PC-9 (cell line): ENCODE measurements at places on chromosomes 2 and 18. TPM values are rescaled to one million over a fixed set of nuclear protein-coding genes. Genes with fewer than 3 reads are reported as not detected.

NAT8 gene
- not detected in 2 replicates for total RNA-seq

UBR3 gene
- 10.9 and 21.9 TPM in 2 replicates for total RNA-seq

LRP2 gene
- total RNA-seq: not detected in 2 replicates

FEV gene
- total RNA-seq: not detected in 2 replicates

TLX2 gene
- total RNA-seq: 3.1 and 3.8 TPM in 2 replicates

CHRND gene
- not detected in 2 replicates for total RNA-seq

ANKRD62 gene
- 0.20 TPM in 1 of 2 replicates, not detected in the other for total RNA-seq

- peaks cover 24% of the 10 kb centered on the region for H3K4me1 ChIP-seq
- no peaks in the 10 kb centered on the region for H3K27me3 ChIP-seq
- H3K36me3 ChIP-seq: no peaks in the 10 kb centered on the region
Observed at GRCh38 chr2:168252976-168253375, 5.6 kb upstream of the STK39 start.

DNA sequence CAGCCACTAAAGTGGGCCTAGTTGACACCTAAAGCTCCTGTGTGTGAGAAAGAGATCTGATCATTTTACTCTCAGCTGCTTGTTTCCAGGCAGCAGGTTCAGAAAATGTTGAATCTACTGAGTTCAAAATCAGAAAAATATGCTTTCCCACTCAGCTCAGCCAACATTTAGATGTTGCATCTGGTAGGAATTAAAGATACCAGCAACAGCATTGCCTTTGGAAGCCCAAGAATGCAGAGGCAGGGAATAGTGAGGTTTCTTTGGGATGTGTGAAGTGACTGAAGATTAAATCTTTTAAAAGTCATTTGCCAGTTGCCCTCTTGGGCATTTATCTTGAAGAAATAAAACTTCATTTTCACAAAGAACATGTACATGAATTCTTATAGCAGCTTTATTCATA lies 33.9 kb upstream of the DOCK10 start:
- no peak overlapping the region for H3K4me3 ChIP-seq
- H3K27ac ChIP-seq: no peak overlapping the region
- no peak for DNase-seq
- H3K36me3 ChIP-seq: no peaks in the 10 kb centered on the region
- H3K4me1 ChIP-seq: no peaks in the 10 kb centered on the region

DNA sequence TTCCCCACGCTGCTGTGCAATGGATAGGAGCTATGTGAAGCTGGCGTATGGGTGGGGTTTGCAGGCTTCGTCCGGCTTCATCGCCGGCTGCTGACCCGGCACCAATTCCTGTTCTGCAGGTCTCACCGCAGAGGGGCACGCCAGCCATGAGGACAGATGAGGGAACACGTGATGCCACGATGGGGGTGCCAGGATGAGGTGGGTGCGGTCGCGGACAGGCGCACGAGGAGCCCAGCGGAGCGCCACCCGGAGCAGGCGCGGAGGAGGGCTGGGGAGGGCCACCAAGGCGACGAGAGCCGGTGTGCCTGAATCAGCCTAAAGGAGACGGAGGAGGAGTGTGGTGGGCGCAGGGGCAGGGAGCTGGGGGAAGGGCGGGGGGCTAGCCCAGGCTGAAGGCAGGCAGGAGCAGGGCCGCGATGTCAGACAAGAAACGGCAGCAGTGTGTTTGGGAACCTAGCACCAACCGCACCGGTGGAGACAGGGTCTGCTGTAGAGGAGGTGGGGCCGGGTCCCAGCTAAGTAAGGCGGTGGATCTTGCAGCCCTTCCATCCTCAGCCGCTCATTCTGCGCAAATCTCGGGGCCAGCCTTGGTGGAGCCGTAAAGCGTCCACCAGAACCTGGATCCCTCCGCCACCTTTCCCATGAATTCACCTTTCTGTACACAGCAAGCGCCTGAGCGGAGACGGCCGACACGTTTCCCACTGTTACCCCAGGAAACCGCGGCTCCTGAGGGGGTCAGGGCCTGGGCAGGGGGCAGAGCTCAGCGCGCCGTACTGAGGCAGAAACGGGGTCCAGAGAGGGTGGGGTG lies 17.0 kb upstream of the CD8A start:
- H3K27me3 ChIP-seq: no peaks in the 10 kb centered on the region
- H3K36me3 ChIP-seq: no peaks in the 10 kb centered on the region
- no peak overlapping the region for H3K27ac ChIP-seq
- peak overlapping the region; percentile 71 for H3K4me3 ChIP-seq

DNA sequence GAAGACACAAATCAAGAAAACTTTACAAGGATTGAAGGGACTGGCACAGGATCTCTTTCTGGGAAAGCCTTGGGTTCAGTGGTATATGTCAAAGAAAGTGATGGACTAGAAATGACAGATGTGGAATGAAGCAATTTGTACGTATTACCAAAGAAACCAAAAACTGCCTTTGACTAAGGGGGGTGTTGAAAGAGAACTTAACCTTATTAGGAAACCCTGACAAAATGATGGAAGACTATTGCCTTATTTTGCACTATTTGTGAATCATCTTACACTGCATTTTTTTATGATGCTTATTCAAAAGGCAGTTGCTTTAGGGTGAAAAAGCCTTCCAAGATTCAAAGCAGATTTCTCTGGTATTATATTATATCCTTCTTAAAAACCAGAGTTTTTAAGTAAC lies 4.0 kb downstream of the TSGA10 start:
- H3K27ac ChIP-seq: no peak overlapping the region
- H3K4me1 ChIP-seq: peaks cover 10% of the 10 kb centered on the region; the same call in 1 of the 2 replicates
- H3K27me3 ChIP-seq: no peaks in the 10 kb centered on the region
- H3K4me3 ChIP-seq: no peak overlapping the region
- DNase-seq: no peak
- no peaks in the 10 kb centered on the region for H3K36me3 ChIP-seq

GRCh38 chr2:134576478-134576877 lies 142.3 kb downstream of the TMEM163 start:
- no peaks in the 10 kb centered on the region for H3K4me1 ChIP-seq
- no peaks in the 10 kb centered on the region for H3K27me3 ChIP-seq
- no peak overlapping the region for H3K4me3 ChIP-seq
- no peak for DNase-seq
- no peak overlapping the region for H3K27ac ChIP-seq

- DNase-seq: no peak
- H3K36me3 ChIP-seq: no peaks in the 10 kb centered on the region
- peaks cover 6% of the 10 kb centered on the region for H3K4me1 ChIP-seq
- H3K27ac ChIP-seq: no peak overlapping the region
- H3K4me3 ChIP-seq: no peak overlapping the region
- H3K27me3 ChIP-seq: no peaks in the 10 kb centered on the region
Observed at GRCh38 chr2:40102447-40102846, 323.4 kb upstream of the THUMPD2 start.

GRCh38 chr18:5746844-5747243 lies 148.5 kb downstream of the TMEM200C start:
- H3K27ac ChIP-seq: no peak overlapping the region
- no peaks in the 10 kb centered on the region for H3K4me1 ChIP-seq
- DNase-seq: no peak
- no peaks in the 10 kb centered on the region for H3K27me3 ChIP-seq

DNA sequence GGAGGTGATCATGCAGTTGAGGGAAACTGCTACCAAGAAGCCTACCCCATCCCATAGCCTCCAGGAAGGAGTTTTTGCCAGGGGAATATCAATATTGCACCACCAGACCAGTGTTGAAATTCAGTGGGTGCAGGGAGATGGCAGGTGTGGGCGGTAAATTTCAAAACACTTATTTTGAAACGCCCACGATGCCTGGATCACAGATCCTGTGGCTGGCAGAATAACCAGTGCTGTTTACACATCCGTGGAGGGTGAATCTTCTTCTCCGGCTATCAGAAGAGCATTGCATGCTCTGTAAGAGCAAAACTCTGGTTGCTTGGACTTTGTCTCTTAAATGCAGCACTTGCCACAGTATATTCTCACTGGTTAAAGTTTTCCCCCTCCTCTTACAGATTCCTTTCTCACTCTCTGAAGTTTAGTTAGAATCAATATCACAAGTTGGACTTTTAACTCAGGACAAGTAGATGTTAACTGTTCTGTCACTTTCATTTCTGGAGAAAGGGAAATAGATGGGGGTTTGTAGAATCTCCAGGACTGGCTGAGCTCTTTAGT lies 70.5 kb upstream of the ZCCHC2 start:
- peak overlapping the region; percentile 92 for H3K27ac ChIP-seq
- H3K4me1 ChIP-seq: peaks cover 42% of the 10 kb centered on the region
- no peaks in the 10 kb centered on the region for H3K27me3 ChIP-seq
- DNase-seq: no peak
- no peak overlapping the region for H3K4me3 ChIP-seq

- H3K27me3 ChIP-seq: no peaks in the 10 kb centered on the region
- H3K36me3 ChIP-seq: peaks cover 30% of the 10 kb centered on the region; the same call in 1 of the 2 replicates
- no peak for DNase-seq
- no peaks in the 10 kb centered on the region for H3K4me1 ChIP-seq
- H3K27ac ChIP-seq: no peak overlapping the region
- no peak overlapping the region for H3K4me3 ChIP-seq
Observed at GRCh38 chr2:108492364-108492763, 41.9 kb upstream of the LIMS1 start.

DNA sequence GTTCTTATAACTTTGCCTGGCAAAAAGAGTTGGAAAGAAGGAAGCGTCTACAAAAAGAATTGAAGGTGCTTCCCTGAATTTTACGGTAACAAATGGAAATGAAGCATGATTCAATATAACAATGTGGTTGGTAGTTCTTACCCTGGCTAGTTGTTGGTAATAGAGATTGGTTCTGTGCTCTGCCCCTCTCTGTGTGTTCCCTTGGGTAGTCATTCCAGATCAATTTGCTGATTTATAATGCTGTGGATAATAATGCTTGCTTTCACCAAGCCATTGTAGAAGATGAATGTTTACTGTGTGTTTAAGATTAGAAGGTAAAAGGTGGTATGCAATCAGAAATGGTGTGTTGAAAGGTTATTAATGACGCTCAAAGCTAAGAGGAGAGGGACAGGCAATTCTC lies 577.8 kb upstream of the NXPH2 start:
- H3K4me3 ChIP-seq: no peak overlapping the region
- no peaks in the 10 kb centered on the region for H3K36me3 ChIP-seq
- DNase-seq: no peak
- no peaks in the 10 kb centered on the region for H3K27me3 ChIP-seq
- H3K4me1 ChIP-seq: no peaks in the 10 kb centered on the region

- peaks cover 15% of the 10 kb centered on the region for H3K4me1 ChIP-seq
- H3K27me3 ChIP-seq: no peaks in the 10 kb centered on the region
- no peak overlapping the region for H3K27ac ChIP-seq
- DNase-seq: no peak
Observed at GRCh38 chr2:69180974-69181373, 168.0 kb downstream of the ANTXR1 start.

DNA sequence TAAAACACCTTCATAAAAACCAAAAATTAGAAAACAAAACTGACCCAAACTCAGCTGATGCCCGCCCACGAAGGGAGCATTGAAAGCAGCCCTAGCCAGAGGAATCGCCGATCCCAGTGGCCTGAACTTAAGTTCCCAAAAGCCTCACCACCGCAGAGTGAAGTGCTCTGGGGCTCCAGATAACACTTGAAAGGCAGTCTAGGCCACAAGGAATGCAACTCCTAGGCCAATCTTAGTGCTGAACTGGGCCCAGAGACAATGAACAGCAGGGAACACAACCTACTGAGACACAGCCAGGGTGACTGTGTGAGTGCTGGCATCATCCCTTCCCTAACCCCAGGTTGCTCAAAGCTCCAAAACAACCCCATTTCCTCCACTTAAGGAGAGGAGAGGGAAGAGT lies 59.6 kb upstream of the CHN1 start:
- H3K4me3 ChIP-seq: no peak overlapping the region
- H3K27me3 ChIP-seq: no peaks in the 10 kb centered on the region
- no peak overlapping the region for H3K27ac ChIP-seq
- H3K36me3 ChIP-seq: no peaks in the 10 kb centered on the region
- no peaks in the 10 kb centered on the region for H3K4me1 ChIP-seq

DNA sequence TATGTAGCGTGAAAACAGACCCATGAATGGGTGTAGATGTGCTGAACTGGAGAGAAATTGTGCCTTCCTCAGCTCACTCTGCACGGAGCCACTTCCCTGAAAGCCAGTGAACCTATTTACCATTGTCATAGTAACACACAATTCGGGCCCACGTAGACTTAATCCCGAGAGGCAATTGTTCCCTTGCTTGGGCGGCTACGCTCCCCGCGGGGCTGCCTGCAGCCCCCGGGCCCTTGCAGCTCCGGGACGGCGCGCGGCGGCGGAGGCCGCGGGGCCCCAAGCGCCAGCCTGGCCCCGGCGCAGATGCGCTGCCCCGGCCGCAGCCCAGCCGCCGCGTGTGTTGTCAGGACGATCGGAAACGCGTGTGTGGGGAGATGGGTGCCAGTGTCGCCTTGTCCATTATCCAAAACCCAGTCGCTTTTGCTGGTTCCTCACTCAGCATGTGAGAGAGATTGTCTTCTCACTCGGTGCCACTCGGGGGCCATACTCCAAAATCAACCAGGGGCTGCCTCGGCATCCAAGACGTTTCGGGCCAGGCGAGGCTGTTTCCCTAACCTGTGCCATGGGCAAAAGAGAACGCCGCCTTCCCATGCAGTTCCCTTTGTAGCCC lies 17.9 kb upstream of the LRRTM1 start:
- H3K27ac ChIP-seq: no peak overlapping the region
- H3K36me3 ChIP-seq: no peaks in the 10 kb centered on the region
- H3K4me1 ChIP-seq: no peaks in the 10 kb centered on the region

DNA sequence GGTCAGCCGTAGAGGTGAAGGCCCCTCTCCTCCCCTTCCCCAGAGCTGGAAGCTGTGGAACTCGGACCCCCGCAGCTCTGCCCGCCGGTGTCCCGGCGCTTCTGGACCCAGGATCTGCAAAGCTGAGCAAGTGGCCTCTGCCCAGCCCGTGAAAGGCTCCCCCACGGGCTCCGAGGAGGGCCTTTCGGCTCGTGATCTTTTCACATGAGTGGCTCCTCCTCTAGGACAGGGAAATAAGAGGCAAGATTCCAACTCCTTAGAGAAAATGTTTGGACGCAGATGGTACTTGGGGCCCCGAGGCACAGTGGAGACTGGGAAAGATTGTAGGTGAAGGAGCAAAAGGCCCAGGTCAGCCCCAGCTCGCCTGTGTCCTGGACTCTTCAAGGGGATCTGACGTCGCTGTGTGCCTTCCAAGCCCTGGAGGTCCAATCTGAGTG lies 48.2 kb upstream of the SP3 start:
- no peaks in the 10 kb centered on the region for H3K4me1 ChIP-seq
- no peaks in the 10 kb centered on the region for H3K27me3 ChIP-seq
- no peak for DNase-seq
- no peaks in the 10 kb centered on the region for H3K36me3 ChIP-seq
- H3K4me3 ChIP-seq: no peak overlapping the region
